ENCODE measurements at places on chromosomes 3 and 15.

- peak; percentile 80 for DNase-seq
Measured at GRCh38 chr15:40878785-40879184, 4.8 kb upstream of the RHOV start.

DNA sequence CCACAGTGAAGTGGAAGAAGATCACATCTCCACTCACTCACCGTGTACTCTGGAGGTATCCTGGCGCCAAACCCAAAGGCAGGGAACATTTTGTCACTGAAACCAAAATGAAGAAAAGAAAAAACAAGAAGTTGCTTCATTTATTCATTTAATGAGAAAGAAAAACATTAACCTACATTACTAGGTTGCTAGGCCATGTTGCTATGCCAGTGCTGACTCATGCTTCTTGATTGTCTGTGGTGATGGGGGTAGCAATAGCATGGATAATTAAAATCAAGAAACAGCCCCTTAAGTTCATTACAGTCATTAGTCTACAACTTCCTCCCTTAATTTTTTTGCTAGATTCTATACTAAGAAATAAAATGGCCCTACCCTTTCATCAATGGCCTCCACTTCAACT lies 52.7 kb upstream of the MRPL3 start:
- no peak for DNase-seq

GRCh38 chr3:75001330-75001729 lies 386.9 kb upstream of the CNTN3 start:
- DNase-seq = no peak

DNA sequence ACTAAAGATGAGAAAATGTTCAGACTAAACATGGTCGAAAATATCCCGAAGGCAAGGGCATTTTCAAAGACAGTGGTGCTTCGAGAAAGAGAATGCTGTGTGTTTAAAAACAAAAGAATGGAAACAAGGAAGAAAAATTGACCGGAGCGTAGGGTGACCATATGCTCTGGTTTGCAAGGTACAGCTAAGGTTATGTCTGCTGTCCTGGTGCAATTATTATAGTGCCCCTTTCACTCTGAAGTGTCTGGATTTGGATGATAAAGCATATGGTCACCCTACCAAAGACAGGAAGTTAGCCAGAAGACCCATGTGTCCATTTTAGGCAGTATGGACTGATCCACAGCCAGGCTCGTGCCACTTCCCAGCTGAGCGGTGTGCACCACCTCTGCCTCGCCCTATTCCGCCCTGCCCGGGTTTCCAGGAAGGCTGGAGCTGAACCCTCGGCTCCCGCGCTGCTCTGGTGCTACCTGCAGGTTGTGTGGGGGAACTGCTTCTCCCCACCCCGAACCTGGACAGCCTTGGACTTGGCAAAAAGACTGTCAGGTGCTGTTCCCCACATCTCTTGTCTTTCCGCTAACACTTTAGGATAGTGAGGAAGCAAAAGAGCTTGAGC lies 25.2 kb downstream of the GOLGA6D start:
- DNase-seq = peak; percentile 53

DNA sequence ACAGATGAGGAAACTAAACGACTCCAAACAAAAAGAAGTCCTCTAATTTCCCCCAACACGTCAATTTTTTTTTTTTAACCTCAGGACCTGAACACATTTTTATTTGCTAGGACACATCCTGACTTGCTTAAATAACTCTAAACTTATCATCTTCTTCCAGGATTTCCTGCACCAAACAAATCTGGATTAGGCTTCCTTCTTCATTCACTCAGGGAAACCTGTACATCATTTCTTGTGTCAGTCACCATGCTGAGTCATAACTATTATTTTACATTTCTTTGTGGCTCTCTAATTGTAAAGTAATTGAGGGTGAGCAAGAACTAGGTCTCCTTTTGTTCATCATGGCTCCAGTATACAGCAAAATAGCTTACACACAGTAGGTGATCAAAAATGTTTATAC lies 433.4 kb upstream of the GBE1 start:
- DNase-seq = no peak

GRCh38 chr15:101087172-101087769 lies 164.6 kb downstream of the CHSY1 start:
- no peak for DNase-seq

GRCh38 chr15:31308185-31308639 lies 18.4 kb upstream of the KLF13 start:
- DNase-seq = peak; percentile 54

DNA sequence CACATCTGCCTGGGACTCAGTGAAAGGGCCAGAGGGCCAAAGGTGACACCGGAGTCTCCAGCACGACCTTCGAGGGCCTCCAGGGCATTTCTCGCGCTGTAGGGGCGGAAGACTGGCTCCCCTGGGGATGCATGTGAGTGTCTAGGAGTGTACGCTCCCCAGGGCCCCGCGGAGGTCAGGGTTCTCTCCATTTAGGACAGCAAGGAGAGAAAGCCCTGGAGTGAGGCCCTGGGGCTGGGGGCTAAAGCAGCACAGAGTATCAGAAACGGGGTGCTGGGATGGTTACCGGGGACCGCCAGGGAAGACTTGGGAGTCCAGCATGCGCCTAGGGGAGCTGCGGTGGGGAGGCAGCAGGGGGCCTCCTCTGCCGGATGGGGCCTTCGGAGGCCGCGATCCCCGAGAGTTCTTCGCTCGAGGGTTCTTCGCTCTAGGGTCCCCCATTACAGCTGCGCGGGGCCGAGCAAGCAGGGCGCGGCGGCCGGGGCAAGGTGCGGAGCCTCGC lies 595 bp upstream of the APBA2 start:
- DNase-seq = no peak

DNA sequence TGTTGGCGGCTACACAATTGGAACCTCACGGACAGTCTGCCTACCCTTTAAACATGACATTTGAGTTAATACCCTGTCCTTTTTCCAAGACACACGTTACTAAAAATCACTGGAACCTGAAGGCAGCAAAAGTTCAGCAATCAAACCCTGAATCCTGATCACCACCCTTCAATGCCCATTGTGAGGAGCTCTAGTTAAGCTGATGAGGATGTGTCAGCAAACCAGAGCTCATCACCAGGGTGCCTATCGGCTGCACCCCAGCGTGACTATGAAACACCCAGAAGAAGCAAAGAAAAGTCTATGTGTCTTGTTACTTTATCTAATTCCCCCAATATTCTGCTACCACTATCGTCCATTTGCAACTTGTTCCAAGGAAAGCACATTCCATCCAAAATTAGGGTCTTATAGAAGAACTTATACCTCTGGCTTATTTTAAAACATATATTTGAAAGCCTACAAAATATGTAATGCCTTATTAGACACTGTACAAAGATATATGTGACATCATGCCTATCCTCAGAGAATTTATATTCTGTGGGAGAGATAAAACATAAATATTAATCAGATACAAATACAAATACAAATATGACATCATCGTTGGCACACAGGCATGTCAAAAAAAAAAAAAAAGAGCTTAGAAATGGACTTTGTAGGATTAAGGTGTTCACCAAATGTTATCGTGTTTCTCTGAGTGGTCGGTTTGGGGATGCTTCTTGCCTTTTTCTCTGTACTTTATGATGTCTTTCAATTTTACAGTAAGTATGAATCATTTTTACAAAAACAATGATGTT lies 219.7 kb upstream of the SETMAR start:
- DNase-seq = no peak

DNA sequence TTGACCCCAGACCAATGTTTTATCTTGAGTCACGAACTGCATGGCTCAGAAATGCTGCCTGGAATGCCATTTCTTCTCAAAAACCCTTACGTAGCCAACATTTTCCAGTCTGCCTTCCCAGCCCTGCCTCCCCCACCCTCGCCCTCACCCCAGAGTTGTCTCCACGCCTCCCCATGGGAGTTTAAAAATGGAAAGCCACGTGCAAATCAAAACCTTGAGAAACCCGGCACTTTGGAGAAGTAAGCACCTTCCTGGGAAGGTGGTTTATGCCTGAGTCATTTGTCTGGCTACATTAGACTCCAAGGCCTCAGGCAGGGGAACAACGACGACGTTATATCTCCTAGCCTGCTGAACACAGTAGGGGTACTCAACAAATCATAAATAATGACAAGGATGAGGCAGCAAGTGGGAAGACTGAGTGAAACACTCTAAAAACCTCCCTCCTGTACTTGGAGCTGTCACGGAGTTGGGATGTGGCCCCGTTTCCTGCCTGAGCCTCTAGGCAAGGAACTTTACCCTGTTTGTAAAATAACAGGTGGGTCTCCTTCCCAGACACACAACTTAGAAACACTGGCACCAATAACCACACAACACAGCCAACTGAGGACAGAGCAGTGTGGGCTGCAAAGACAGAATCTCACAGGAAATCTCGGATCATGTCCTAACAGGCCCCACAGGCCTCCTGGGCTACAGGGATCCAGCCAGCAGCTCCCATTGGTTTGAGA lies 179.1 kb downstream of the NTRK3 start:
- no peak for DNase-seq

DNA sequence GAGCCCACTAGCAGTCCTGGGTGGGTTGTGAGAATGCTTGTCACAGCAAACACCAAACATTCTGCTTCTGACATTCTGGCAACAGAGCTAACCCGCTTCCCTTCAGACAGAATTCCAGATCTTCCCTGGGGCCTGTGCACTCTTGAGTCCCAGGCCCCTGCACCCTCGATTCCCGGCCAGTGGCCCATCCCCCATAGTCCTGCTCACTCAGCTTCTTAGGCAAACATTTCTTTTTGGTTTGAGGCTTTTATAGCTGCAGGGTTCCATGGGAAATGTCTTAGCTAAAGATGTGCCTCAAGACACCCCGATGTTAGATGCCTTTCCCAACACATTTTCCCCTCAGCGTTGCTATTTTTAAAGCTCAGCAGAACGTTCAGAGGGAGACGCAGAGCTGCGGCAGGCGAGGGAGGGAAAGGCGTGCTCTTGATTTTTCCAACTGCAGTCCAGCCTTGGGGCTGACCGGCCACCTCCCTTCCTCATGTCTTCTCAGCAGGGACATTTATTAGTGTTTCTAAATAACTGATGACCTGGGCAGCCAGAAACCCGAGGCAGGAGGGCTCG lies 35.2 kb downstream of the ABTB1 start:
- DNase-seq = no peak

DNA sequence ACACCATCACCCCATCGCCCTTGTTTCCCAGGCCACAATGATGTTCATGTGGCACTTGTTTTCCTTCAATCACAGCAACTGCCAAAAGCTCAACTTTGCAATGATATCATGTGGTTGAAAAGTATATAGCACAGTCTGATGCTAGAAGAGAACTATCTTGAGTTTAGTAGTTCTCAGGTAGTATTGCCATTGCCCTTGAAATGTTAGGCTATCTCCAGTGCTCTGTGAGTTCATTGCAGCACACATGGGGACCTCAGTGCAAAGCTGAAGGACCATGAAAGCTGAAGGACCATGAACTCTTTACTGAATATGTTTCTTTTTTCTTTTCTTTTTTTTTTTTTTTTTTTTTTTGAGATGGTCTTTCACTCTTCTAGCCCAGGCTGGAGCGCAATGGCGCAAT lies 35.9 kb upstream of the SAMMSON start:
- DNase-seq = no peak

DNA sequence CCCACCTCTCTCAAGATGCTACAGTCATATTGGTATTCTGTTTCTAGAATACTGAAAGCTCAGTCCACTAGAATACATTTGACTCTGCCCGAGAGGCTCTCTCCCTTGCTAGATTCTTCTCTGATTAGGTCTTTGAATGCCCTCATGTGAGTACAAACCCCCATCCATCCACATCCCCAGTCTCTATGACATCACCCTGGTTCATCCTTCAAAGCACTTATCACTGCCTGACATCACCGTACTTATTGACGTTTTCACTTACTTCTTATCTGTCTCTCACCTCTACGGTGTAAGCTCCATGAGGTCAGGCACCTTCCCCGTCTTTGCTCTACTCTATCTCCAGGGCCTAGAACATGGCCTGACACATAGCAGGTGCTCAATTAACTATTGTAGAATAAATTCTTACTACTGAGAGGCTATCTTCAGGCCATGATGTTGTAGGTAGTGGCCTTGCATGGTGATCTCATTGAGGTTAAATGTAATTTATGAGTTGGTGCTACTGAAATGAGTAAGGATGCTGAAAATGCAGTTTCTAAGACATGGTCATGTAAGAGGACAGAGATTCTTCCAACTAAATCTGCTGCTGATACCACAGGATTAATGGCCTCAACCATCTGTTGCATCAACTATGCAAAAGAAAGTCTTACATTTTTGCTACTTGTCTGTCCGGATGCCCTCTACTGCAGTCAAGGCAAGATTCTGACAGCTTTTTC lies 26.8 kb downstream of the EOGT start:
- no peak for DNase-seq

DNA sequence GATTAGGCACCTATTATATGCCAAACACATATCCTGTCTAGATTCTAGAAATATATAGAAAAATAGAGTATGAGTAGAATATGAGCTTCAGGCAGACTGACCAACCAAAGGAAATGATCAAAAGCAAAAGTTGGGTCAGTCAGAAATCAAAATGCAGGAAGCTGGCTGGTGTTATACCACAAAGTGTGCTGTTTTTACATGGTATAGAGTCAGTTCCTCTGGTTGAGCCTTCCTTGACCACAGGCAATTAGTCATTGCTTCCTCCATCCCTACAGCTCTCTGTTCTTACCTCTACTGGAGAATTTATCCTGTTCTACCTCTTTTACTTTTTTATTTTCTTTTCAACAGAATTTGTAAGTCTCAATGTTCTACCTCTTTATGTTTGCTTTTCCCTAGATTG lies 149.8 kb downstream of the TMCO5A start:
- peak; percentile 75 for DNase-seq

GRCh38 chr3:101690972-101691371 lies 4.5 kb upstream of the RPL24 start:
- DNase-seq = peak; percentile 35
